ENCODE measurements at places on chromosomes 2 and 18.

GRCh38 chr2:117108741-117109267 is 705.7 kb upstream of the DDX18 start:
- no peak for DNase-seq

DNA sequence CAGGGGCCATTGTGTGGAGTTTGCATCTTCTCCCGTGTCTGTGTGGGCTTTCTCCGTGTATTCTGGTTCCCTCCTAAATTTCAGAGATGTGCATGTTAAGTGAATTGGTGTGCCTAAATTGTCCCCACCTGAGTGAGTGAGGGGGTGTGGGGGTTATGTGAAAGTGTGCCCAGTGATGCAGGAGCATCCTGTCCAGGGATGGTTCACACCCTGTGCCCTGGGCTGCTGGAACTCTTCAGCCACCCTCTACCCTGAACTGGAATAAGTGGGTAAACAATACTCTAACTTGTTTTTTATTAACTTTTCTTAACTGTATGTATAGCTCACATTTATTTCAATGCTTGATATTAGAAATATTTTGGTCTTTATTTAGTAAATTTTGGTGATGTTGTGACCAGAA is 56.0 kb downstream of the UBE2E3 start:
- no peak for DNase-seq

GRCh38 chr2:173048897-173049661 is 26.6 kb upstream of the MAP3K20 start:
- no peak for DNase-seq

DNA sequence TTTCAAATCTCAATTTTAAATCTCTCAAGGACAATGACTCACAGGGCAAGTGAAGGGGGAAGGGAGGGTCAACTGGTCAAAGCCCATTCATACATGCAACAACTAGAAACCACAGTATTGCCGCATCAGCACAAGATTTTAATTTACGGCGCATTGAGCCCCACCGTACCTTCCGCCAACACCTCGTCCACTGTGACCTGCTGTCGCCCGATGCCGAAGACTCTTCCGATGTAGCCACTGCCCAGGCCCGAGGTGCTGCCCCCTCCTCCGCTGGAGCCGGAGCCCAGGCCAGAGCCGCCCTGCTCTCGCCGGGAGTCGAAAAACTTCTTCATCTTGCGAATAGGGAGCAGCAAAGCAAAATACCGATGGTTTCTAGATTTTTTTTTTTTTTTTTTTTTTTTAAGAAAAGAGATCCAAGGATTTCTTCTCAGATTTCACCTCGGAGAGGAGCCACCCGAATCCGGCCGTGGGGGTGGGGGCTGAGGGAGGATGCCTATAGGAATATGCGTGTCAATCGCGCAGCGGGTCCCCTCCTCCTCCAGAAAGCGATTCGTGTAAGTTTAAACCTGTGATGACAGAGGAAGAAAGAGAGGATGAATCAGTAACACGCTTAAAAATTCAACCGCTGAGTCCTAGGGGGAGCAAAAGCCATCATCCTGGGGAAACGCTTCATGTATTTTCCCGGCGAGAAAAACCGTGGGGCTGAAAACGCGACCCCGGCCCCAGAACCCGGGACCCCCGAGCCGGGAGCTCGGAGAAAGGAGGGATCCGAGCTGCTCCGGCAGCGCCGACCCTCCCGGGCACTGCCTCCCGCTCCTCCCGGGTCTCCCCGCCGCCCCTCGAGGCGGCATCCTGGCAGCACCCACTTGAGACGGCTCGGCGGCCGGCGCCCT is 584 bp downstream of the AAK1 start:
- no peak for DNase-seq
